ENCODE measurements at places on chromosomes 3 and 15.

- DNase-seq: no peak
These were observed 1.5 kb downstream of the LRRK1 start for GRCh38 chr15:100920516-100921135.

- no peak for DNase-seq
These were observed 24.8 kb downstream of the TMEM212 start for GRCh38 chr3:171867981-171868380.

DNA sequence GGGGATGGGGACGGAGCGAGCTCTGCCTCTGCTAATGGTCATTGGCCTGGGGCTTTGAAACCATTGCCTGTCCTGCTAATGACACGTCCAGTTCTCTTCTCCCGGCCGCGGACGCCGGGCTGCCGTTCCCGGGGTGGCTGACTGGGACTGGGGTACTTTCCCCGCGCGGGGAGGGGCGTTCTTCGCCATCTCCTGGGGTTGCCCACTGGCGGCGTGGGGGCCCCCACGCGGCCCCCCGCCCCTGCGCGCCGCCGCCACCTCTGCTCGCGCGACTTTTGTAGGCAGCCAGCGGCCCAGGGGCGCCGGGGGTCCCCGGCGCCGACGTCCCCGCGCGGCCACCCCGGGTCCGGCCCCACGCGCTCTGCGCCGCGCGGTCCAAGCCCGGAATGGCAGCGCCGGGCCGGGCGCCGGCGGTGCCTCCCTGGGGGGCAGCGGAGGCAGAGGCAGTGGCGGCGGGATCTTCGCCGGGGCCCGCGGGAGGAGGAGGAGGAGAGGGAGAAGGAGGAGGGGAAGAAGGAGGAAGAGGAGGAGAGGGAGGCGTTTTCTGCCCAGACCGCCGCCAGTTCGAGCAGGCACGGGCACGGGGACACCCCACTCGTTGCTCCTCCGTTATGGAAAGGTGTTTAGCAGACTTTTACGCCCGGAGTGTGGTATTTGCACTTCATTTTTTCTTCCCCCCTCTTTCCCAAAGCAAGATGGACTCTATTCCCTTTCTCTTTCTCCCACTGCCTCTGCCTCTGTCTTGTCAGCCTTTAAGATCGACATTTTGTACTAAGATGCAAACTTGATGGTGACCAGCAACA is 2.3 kb downstream of the BBX start:
- DNase-seq: peak; percentile 57

GRCh38 chr3:152379415-152380042 is 110.8 kb downstream of the MBNL1 start:
- DNase-seq: no peak

DNA sequence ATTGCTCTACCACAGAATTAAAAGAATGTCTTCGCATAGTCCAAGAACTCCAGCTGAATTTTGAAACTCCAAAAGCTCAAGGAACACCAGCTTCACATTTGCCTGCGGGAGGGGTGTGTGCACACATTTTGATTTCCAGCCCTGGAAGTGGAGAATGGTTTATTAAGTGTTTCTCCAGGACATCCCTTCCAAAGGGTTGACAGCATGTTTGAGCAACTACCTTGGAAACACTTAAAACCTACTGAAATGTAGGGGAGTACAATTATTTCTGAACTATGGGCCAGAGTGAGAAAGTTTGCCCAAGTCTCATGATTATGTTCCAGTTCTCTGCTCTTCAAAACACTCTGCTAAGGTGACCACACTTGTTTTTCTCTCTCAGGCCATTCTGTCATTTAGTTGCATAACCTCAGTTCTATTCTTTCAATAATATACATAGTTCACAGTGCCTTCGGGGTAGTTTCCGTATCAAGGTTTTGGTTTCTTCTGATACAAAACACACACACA is 7.9 kb downstream of the ACP3 start:
- DNase-seq: no peak

- DNase-seq: no peak
These were observed 23.8 kb downstream of the LRRC2 start for GRCh38 chr3:46542344-46542743.

DNA sequence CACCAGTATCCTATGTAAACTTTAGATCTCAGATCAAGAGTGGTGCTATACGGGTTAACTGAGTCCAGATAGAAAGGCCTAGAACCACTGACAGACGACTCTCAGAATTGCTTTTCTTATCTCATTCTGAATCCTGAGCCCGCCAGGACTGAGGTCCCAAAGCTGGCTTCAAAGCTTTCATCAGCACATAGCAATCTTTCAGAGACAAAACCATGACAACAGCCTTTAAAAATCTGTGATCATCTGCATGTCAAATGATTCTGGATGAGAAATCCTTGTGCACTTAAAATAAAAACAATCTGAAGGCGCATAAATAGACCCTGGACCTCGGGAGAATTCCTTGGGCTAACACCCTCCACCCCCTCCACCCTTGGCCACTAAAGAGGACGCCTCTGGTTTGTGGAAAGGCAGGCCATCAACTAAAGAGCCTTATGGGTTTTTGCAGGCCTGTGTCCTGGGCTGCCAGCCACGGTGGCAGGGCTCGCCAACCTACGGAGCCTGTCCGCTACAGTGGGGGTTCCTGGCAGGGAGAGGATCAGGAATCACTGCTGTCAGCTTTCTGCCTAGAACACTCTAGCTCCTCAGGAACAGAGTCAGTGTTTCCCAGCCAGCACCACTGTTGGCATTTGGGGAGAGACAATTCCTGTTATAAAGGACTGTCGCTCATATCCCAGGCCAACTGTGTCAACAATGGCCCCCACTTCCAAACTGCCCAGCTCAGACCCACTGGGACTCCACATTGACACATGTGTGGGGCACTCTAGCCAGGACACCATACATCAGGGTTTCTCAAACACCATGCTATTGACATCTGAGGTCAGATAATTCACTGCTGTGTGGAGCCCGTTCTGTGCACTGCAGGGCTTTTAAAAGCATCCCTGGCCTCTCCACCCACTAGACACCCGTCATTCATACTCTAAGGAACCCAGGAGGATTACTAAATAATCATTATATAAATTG is 20.2 kb downstream of the TLE3 start:
- DNase-seq: no peak

GRCh38 chr3:48400824-48401433 is 28.9 kb downstream of the FBXW12 start:
- peak; percentile 68 for DNase-seq

- DNase-seq: no peak
These were observed 828 bp upstream of the ATOSA start for GRCh38 chr15:52680041-52680391.

DNA sequence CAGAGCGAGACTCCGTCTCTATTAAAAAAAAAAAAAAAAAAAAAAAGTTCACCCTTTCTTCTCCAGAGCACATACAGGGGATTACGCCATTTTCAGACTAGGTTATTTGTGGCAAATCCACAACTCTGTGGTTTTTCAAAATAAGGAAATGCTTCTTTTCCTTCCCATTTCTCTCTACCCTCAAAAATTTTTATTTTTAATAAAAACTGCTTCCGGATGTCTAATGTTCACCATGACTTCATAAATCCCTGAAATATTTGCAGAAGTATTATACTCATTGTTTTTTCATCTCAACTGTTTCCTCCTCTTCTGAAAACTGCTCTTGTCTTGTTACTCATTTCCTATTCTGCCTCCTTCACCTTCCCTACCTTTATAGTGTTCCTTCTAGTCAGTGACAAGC is 45.0 kb upstream of the SLC12A8 start:
- no peak for DNase-seq

GRCh38 chr15:43118829-43119228 is 13.0 kb upstream of the UBR1 start:
- DNase-seq: no peak

DNA sequence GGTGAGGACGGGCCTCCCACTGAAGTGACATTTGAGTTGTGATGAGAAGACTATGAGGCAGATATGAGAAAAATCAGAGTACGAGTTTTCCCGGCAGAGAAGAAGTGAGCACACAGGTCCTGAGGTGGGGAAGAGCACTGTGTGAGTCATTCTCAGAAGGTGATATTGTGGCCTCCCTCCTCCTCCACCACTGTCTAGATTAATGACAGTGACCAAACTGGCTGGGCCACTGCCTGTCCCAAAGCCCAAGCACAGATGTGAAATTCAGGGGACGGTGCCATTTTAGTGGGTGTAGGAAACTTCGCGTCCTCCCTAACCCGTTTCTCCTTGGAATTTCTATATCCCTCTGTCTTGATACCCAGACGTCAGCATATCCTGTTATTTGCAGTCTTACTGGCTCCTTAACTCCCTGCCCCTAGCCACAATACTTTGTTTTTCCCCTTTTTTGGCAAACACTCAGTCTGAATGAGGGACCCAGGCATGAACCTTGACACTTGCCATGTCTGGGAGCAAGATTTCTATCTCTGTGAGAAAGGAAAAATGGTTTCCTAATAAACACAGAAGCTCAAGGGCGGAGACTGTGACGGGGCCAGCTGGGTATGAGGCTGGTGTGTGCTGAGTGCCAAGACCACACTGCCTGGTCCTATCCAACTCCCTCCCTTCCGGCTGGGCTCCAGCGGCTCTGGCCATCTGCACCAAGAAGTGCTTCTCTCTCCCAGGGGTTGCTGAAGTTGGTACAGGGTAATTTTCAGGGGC is 15.2 kb downstream of the PRICKLE2 start:
- DNase-seq: no peak

- no peak for DNase-seq
These were observed 11.5 kb upstream of the ANKRD28 start for GRCh38 chr3:15809313-15809712.

- peak; percentile 23 for DNase-seq
These were observed 9.8 kb downstream of the CTXND1 start for GRCh38 chr15:80242132-80242769.

DNA sequence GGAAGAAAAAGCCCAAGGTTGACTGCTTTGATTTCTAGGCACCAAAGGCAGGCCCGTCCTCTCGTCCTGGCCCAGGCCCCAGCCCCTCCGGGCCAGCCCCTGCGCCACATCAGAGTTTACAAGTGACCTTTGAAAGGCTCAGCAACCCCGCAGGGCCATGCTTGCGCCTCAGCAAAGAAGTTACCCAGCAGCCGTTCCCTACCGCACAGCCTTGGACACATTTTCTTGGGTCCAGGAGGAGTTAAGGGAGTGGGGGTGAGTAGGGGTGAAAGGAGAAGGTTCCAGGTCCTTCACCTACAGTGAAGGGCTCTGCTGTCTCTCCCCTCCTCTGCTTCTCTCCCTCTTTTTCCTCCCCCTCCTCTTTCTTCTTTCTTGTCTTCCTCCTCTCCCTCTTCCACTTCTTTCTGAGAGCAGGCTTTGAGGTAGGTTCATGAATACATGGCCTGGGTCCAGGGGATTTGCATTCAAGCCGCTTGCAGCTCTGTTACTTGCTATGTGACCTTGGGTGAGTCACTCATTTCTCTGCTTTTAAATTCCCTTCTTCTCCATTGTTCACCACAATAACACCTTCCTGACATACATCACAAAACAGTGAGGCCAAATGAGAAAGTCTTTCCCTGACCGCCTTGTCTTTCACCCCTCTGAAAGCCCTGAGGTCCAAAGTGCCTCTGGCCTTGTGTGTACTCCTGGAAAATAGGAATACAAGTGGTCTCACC is 223.3 kb upstream of the TPRG1 start:
- no peak for DNase-seq

- DNase-seq: no peak
These were observed 17.2 kb downstream of the TSEN2 start for GRCh38 chr3:12501360-12502020.

GRCh38 chr15:100937171-100937570 is 18.0 kb downstream of the LRRK1 start:
- no peak for DNase-seq

DNA sequence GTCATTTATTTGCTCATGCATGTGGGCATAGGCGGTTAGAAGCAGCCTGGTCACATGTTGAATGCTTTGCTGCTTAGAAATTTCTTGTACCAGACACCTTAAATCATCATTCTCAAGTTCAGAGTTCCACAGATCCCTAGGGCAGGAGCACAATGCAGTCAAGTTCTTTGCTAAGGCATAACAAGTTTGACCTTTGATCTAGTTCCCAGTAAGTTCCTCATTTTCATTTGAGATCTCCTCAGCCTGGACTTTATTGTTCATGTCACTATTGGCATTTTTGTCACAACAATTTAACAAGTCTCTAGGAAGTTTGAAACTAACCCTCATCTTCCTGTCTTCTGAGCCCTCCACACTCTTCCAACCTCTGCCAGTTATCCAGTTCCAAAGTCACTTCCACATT is 22.8 kb downstream of the HGD start:
- no peak for DNase-seq

DNA sequence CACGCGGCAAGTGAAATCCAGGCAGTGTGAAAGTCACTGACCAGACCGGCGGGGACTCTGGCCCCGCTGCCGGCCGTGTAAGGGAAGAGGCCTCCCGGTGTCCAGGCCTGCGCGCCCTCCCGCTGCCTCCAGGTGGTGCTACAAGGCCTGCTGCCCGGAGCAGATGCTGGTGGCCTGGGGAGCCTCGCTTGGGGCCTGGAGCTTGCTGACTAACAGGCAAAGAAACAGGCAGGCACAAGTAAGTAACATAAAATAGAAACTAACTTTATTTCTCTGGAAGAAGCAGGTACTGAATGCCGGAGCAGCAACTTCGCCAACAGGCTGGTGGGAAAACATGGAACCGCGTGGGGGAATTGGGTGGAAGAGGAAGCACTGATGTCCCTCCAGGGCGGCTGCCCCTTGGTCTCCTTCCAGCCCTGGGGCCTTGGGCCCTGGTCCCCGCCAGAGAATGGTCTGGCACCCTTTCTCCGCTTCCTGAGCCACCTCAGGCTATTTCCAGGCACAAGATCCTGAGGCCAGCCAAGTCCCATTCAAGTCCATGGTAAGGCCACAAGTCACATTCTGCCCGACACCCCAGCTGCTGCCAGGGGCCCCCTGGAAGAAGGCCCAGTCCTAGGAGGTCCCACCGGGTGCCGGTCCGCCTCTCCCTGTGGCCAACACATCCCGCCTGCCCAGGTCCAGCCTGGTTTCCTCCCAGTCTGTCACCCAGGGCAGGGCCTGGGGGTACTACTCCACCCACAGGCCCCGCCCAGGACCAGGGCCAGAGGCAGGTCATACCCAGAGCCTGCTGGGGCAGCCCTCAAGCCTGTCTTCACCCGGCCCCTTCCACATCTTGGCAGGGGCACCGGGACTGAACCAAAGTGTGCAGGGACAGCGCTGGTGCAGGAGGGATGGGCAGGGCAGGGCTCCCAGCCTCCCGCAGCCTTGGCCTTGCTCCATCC is 45.0 kb downstream of the TNK2 start:
- DNase-seq: peak; percentile 72

- no peak for DNase-seq
These were observed 107.7 kb downstream of the CHCHD4 start for GRCh38 chr3:14016900-14017475.

GRCh38 chr3:60190073-60190472 is 1061.2 kb downstream of the FHIT start:
- no peak for DNase-seq

DNA sequence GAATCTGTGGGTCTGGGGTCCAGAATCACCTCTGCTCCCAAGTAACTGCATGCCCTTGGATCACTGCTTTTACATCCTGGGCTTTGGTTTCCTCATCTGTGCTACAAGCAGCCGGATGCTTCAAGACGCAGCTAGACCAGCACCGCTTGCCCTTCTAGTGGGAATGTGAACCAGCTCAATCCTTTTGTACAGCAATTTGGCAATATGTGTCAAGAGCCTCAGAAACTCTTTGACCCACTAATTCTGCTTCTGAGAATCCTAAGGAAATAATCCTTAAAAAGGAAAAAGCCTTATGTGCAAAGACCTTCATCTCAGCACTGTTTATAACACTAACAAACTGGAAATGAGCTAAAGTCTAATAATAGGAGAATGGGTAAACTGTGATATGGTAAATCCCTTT is 48.7 kb downstream of the ADCY5 start:
- no peak for DNase-seq
